ENCODE measurements at places on chromosomes 4 and X.
A peak's percentile ranks its signal among the peaks of the same experiment; 100 is the strongest.

- DNase-seq: no peak
These were observed 13.0 kb downstream of the SLIT2 start for GRCh38 chr4:20264688-20265087.

DNA sequence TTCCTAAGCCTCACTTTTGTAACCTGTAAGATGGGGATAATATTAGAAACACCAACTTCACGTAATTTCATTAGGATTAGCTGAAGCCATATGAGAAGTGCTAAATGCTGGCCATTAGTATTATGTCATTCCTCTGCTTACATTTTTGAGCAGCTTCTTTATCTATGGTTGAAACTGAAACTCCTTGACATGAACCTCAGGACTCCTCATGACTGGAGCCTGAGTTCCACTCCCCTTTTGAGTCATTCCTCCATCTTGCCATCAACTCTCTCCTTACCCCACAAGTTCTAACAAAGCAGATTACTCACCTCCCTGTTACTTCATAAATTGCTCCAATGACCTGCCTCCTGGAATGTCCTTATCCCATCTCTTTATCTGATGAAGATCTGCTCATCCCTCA is 123.2 kb upstream of the KCNIP4 start:
- no peak for DNase-seq

DNA sequence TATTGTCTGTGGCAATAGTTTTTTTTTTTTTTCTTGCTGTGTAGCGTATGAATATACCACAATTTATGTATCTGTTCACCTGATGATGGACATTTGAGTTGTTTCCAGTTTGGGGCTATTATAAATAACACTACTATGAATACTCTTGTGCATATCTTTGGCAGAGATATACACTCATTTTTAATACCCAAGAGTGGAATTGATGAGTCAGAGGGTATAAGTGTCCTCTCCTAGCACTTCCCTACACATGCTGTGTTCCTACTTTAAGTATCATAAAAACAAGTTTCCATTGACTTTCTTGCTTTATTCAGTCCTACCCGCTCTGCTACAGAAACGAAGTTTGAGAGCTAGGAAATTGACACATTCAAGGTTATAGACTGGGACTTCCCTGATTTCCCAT is 39.8 kb downstream of the XIAP start:
- no peak for DNase-seq

DNA sequence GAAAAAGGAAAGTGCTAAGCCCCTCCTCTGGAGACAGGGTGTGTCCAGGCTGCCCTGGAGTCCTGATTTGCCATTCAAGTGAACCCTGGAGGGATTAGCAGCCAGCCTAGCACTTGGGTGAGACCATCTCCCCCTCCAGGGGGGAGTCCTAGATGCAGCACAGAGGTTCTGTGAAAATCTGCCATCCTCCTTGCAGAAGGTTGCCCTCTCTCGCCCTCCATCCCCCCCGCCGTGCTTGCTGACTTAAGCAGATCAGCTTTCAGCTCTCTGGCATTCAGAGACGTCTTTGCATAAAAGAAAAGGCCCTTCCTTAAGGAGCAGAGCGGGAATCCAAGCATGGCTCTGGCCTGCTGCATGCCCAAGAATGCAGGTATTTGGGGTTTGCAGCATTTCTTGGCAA is 102.1 kb upstream of the SCML1 start:
- peak; percentile 29 for DNase-seq

GRCh38 chr4:10320130-10320529 is 137.1 kb downstream of the ZNF518B start:
- DNase-seq: no peak

GRCh38 chrX:8364369-8365141 is 100.1 kb upstream of the VCX3B start:
- DNase-seq: no peak

GRCh38 chr4:20020056-20020455 is 231.6 kb upstream of the SLIT2 start:
- DNase-seq: no peak

DNA sequence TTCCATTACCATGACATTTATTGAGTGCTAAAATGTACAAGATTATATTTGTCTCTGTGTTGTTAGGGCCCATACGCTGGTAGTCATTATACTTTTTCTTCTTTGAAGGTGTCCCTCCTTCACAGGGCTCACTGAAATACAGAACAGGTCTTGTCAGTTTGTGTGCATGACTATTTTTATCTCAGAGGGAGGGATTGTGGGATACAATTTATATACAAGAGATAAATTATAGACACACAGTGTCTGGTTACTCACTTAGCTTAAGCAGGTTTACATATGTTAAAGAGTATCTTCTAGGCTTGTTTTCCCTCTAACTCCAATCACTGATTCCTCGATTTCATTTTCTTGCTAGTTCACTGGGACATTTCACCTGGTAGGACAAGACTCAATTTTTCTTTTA is 143.3 kb upstream of the GUCY1A1 start:
- DNase-seq: no peak

GRCh38 chrX:56550667-56551066 is 12.8 kb upstream of the UBQLN2 start:
- no peak for DNase-seq

DNA sequence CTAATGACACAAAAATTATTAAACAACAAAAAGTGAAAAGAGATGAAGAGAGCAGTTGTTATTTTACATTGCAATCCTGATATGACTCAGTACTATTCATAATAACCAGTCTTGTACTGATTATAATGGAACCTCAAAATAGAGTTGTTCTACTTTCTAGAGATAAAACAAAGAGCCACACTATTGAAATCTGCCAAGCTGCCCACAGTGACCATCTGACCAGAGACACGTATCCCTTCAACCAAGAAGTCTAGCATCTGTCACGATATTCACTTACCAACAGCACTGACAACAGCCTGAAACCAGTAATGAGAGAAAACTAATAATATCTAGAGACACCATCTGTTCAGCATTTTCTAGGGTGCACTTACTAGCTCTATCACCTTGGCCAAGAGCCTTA is 466.7 kb downstream of the NKX6-1 start:
- DNase-seq: no peak

DNA sequence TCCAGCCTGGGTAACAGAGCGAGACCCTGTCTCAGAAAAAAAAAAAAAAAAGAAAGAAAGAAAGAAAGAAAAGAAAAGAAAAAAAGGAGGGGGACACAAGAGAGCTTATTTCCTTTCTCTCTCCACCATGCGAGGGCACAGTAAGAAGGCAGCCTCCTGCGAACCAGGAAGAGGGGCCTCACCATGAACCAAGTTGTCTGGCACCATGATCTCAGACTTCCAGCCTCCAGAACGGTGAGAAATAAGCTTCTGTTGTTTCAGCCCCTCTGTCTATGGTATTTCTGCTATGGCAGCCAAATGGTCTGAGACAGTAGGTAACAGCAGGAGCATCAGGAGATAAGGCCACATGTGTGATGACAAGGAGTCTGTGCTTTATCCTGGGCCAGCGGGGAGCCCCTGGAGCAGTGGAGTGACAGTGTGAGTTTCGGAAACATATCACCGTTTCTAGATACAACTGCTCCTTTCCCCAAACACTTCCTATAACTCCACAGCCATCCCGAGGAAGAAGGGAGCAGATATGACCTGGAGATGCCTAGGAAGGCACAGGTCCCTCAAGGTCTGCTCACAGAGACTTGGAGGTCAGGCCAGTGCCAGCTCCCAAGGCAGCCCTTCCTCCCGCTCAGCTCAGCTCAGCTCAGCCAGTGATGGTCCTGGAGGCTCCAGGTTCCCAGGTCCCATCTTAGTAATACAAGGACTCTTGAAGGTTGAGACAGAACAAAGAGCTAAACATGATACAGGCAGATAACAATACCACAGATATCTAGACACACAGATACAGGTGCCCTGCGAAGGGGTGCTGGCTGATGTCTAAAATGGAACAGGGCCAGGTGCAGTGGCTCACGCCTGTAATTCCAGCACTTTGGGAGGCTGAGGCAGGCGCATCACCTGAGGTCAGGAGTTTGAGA is 17.7 kb downstream of the JAKMIP1 start:
- DNase-seq: no peak

GRCh38 chrX:39519566-39520301 is 578.0 kb downstream of the BCOR start:
- DNase-seq: peak; percentile 35

DNA sequence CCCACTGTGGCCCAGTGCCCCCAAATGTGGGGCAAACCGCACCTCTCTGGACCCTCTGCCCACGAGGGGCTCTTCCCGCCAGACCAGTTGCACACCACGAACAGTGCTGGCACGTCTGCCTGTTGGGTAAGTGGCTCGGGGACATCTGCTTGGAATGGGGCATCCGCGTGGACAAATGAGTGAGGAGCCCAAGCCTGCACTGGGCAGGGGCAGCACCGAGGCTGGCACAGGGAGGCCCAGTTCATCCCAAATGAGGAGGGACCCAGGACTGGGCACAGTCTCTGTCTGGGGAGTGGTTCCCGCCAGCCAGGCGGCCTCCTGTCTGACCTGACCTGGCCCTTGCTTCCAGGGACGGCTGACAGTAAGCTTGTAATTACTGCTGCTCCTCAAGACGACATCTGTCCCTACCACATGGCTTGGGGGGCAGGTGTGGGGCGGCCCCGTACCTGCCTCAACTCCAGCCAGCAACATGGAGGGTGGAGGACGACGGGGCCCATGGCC is 3.2 kb downstream of the SPON2 start:
- DNase-seq: no peak
